ENCODE measurements at places on chromosomes 2 and 18. TPM values are rescaled to one million over a fixed set of nuclear protein-coding genes. Genes with fewer than 3 reads are reported as not detected.

DNA sequence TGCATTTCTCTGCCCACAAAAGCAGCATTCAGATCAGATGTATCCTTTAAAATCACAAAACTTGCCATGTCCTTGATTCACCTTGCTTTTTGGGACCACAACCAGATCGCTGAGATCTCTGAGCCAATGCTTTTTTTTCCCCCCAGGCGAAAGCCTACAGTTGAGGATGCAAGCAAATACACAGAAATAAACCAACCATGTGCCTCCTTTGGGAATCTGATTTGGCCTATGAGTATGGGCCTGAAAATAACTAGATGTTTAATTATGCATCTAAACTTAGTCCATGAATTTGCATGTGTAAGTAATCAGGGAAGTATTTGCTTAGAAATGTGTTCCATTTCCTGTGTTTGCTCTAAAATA is 49.7 kb upstream of the CDC42EP3 start:
- no peak for DNase-seq

The NRBP1 gene
- 64.4 TPM for total RNA-seq

DNA sequence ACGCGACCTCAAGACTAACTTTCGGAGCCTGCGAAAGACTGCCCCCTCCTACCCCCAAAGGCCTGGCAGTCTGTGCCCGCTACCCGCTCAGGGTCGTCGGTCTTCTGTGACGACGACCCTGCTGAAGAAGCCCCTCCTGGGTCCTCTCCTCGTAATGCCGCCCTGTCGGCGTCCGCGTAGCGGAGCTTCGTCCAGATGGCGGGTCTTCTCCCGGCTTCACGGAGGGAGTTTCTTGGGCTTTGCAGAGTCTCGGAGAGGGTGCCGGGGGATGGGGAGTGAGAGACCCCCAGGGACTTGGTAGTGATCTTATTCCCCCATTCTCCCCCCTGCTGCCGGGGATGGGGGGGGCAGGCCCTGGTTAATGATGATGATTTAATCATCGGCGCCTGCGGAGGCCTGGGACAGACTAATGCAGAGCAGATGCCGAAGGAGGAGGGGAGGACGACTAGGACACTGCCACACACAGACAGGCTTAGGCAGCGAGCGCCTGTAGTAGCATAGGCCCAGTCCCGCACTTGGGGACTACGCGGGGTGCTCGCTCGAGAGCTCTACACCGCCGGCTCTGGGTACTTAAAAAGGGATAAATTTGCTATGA is 528 bp upstream of the PCGF1 start:
- DNase-seq = no peak

DNA sequence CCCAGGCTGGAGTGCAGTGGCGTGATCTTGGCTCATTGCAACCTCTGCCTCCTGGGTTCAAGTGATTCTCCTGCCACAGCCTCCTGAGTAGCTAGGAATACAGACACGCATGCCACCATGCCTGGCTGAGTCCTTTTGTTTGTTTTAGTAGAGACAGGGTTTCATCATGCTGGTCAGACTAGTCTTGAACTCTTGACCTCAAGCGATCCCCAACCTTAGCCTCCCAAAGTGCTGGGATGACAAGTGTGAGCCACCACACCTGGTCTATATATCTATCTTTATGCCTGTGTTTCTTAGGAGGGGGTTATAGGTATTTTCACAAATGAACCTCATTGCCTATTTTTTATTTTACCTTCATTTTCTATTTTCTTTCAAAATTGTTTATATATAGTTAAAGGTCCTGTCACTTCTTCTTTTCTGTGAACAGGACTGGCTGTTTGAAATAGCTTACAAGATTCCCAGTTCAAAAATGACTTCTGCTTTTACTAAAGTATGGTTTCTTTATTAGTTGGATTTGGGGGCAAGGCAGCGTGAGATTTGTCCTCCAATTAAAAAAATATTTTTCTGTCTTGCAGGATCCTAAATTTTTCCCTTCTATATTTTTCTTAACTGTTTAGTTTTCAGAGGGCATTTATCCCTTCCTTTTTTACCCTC is 16.4 kb upstream of the MARCHF7 start:
- no peak for DNase-seq

The ITPRIPL1 gene
- total RNA-seq = not detected

The GLI2 gene
- total RNA-seq = 5.8 TPM

GRCh38 chr2:228771315-228771714 is 499.8 kb downstream of the PID1 start:
- DNase-seq = no peak

DNA sequence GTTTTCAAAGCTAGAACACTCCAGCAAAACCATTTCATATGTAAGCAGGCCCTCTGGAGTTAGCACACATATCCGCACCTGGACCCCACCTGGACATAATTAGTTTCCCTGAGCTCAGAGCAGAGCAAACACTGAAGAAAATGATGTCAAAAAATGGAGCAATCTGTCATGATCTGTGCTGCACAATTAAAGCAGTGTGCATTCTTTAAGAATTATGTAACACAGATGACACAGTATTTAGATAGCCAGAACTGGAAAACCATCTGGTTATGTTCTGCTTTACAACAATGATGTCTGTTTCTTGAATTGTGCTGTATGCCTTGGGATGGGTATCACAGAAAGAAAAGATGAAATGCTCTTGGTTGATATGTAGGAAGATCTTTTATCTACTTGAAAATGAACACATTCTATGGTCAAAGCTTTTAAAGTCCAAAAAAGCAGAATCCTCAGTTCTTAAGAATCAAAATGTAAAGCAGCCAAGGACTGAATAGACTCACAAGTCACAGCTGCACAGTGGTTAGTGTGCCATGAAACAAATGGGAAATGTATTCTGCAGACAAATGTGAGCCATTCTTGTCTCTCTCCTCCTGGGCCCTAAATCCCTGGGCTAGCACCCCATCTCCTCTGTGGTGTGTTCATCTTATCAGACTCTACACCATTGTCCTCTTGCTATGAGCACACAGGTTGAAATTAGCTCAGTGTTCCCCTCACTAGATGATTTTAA is 36.8 kb downstream of the HRH4 start:
- DNase-seq = no peak

- no peak for DNase-seq
These were observed 29.8 kb upstream of the KDM3A start for GRCh38 chr2:86411396-86411795.

Data from Peyer's patch (tissue), 4 donors.